ENCODE measurements at places on chromosomes 3 and 15. TPM values are rescaled to one million over a fixed set of nuclear protein-coding genes. Genes with fewer than 3 reads are reported as not detected.

DNA sequence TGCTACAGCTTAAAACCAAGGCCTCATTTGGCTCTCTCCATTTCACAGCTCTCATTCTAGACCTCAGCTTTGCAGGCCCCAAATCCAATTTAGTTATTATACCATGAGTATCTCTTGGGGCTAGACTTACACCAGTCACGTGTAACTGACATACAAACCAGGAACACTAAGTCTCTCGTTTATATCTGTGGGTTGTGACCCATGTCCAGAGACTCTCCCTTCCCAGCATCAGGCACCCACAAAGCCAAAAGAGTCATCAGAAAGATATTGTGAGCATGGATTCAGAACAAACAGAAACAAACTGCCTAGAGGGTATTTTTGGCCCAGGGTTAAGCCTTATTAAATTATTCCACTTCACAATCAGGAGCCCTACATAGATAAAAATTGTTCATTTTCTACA, 5.6 kb upstream of the CCDC13 start:
- peak; percentile 92 for DNase-seq

The CSTA gene
- total RNA-seq, result not detected

DNA sequence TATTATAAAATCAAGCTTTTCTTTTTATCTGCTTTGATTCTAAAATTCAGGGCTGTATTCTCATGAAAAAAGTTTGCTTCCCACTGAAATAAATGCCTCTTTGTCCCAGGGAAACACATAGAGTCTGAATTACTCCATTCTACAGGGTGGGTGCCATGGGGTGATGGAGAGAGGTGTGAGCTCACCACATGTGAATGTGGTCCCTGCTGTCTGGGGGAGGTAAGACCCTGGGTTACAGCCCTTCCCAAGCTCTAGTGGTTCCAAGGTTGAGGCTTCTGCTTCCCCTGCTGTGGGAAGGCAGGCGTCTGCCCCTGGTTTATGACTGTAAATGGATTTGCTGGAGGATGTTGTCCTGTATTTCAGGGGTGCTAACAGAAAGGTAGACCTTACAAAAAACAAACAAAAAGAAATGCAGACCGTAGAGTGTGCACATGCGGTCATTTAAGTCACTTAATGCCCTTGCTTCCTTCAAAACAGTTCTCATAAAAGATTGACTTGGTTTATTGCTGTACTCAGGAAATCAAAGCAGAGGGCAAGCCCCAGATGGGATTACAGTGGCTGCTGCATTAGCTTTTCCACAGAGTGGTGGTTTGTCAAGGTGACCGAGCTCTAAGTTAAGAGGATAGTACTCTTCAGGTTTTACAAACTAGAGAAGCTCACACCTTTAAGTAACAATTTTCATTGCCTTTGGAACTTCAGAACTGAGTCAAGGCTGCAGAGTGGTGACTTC, 49.2 kb downstream of the CTDSPL start:
- no peak for DNase-seq

The SKOR1 gene
- not detected for total RNA-seq

The DNAJB11 gene
- 85.5 TPM for total RNA-seq

GRCh38 chr3:121072133-121072532, 164.1 kb downstream of the STXBP5L start:
- no peak for DNase-seq

- peak; percentile 16 for DNase-seq
Observed at GRCh38 chr3:40404591-40405198, 17.7 kb downstream of the ENTPD3 start.

DNA sequence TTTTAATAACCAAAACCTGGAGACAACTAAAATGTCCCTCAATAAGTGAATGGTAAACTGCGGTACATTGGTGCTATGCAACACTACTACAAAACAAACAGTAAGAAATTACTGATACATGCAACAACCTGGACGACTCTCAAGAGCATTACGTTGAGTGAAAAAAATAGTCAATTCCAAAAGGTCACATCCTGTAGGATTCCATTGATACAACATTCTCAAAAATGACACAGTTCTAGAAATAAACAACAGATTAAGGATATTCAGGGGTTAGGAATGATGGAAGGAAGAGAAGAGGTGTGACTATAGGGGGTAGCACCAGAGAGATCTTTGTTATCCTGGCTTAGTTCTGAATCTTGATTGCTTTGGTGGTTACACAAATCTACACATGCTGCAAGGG, 72.2 kb downstream of the ZNF148 start:
- no peak for DNase-seq

DNA sequence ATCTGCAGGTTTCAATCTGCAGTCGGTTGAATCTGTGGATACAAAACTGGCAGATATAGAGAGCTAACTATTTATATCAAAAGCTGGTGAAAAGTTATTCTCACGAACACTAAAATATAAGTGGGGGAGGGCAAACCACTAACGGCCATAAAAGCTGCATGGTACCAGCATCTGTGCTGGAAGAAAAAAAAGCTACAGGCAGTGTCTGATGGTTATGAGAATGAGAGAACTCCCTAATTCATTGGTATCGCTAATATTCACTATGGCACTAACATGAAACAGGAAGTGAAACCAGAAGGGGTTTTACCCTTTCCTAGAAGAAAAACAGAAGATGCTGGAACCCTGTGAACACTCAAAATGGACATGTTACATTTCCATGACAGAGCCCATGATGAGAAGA, 15.9 kb downstream of the CEP70 start:
- DNase-seq, result no peak

DNA sequence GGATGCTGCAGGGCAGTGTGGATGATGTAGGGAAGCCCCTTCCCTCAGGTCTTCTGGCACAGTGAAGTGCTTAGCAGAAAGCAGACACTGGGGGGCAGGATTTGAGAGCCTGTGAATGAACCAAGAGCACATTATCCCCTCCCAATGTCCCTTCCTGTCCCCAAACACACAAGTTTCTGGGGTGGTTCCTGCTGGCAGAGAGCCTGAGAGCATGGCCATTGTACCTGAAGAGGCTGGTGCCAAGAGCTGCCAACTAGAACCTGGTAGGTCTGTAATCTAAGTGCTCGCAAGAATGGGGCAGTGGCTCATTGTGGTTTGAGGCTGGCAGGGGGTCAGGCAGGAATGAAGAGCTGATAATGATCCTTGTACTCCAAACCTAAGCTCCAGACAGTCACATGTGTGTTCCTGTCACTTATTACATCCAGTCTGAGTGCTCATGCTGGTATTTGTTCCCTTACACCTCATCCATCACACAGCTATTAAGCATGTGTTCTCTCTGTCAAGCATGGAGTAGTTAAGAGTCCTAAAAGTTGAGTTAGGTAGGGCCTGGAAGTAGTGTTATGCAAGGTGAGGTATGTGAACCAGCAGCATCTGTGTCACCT, 6.7 kb upstream of the CCR1 start:
- no peak for DNase-seq

- DNase-seq, result no peak
Observed at GRCh38 chr3:146339349-146339748, 88.4 kb upstream of the PLSCR4 start.

- no peak for DNase-seq
Observed at GRCh38 chr3:14377838-14378169, 24.6 kb upstream of the SLC6A6 start.

DNA sequence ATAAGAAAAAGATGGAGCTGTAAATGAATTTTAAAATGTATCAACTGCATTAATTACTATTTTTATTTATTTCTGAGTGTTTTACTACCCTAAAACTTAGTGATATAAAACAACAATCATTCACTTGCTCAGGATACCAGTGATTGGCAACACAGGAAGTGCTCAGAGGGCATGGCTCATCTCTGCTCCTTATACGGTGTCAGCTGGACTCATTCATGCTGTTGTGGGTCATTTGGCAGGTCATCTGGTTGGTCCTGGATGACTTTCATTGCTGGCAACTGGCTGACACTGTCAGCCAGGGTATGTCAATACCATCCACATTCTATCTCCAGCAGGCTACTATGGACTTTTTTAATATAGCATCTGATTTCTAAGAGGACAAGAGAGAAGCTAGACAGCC, 689.6 kb upstream of the NECTIN3 start:
- DNase-seq, result peak; percentile 9

DNA sequence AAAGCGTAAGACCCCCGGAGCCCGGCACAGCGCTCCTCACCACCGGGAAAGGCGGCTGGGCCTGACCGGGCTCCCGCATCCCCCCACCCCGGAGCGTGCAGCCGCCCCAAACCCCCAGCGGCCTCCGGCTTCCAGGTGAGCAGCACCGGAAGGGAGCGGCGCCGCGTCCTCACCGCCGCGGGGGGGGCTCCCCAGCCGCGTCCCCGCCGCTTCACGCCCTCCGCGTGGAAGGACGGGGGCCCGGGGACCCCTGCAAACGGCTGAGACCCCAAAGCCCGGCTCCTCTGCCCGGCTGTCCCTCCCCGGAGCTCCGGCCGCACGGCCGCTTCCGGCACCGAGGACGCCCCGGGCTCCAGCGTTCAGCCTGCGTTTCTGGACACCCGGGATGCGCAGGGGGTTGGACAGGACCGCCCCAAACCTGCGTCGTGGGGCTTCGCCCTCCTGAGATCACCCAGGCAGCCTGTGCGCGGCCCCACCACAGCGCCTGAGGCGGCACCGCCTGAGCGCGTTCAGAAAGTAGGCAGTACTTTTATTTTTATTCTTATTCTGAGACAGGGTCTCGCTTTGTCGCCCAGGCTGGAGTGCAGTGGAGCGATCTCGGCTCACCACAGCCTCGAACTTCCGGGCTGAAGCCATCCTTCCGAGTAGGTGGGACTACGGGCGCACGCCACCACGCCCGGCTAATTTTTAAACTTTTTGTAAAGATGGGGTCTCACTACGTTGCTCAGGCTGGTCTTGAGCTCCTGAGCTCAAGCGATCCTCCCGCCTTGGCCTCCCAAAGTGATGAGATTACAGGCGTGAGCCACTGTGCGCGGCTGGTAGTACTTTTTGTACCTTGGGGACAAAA, 51.6 kb upstream of the BLM start:
- peak; percentile 58 for DNase-seq

Data from LHCN-M2 (cell line).